ENCODE measurements at places on chromosomes 12 and 14.

GRCh38 chr12:26612203-26612602 lies 220.8 kb downstream of the ITPR2 start:
- DNase-seq = no peak

DNA sequence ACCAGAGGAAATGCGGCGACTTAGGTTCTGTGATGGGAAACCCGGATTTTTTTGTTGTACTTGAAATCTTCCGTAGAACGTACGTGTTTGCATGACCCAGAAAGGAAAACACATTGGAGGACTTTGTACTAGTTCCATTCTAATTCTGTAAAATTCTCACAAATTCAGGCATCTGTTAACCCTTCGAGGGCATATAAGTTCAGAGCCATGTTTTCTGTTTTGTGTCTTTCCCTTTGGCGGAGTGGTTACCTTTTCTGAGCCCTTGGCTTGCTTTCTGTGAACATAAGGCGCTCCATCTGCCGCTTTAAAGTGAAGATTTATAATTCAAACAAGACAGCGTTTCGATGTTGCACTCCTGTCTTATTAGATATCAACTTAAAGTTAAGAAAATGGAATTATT lies 34.2 kb downstream of the BICD1 start:
- no peak for DNase-seq

DNA sequence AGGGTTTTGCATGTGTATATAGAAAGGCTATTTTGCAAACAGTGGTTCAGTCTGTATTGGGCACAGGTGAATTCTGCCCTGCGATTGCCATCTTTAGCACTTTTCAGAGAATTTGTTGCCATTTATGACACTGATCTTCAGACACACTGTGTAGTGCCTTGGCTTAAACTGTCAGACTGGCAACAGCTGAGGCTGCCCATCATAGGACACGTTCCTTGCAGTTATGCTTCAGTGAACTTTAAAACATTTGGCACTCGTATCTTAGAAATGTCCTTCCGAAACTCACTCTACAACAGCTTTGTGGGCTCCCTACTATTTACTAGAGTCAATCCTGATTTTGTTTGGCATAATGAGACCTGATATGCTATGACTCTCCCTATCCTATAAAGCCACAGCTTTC lies 29.1 kb downstream of the AP5M1 start:
- no peak for DNase-seq

DNA sequence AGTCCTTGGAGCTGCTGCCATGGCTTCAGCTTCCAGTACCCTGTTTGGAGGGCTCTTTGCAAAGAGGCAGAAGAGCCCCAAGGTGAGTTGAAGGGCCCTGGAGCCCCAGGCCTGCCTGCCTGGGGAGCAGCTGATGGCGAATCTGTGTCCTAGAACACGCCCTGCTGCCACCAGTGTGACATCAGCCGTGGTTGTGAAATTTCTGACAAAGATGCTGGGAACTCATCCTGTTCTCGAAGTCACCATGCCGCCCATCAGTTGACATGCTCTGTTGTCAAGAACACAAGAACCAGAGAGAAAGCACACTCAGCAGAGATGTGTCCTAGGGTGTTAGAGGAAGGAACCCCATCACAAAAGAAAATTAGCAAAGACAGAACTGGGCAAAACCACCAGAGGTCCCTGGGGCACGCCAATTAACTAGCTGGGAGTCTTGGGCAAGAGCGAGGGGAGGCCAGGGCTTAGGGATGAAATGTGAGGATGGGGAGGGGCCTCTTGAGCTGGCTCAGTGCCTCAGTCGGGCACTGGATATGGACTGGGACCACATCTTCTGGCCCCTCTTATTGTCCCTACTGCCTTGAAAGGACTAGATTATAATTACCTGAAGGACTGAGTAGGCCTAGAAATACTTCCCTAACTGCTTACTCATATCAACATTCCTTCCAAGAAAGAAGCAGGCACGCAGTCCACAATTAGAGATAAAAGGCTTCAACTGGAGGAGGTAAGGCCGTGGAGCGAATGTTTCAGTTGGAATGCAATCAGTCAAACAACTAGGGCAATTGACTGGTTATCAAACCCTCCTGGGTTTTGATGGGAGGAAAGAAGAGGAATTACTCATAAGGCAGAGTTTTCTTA lies 163.1 kb downstream of the CACNA1C start:
- peak; percentile 25 for DNase-seq

- no peak for DNase-seq
Observed at GRCh38 chr14:65866886-65867285, 454.4 kb downstream of the FUT8 start.

- no peak for DNase-seq
Observed at GRCh38 chr12:2138871-2139308, 86.1 kb downstream of the CACNA1C start.

GRCh38 chr14:71322655-71323250 lies 415.5 kb downstream of the PCNX1 start:
- DNase-seq = no peak

GRCh38 chr12:92464911-92465310 lies 237.9 kb upstream of the PLEKHG7 start:
- no peak for DNase-seq

GRCh38 chr12:129776977-129777667 lies 126.7 kb downstream of the TMEM132D start:
- DNase-seq = no peak

GRCh38 chr14:50061664-50062437 lies 54.5 kb downstream of the VCPKMT start:
- DNase-seq = no peak

DNA sequence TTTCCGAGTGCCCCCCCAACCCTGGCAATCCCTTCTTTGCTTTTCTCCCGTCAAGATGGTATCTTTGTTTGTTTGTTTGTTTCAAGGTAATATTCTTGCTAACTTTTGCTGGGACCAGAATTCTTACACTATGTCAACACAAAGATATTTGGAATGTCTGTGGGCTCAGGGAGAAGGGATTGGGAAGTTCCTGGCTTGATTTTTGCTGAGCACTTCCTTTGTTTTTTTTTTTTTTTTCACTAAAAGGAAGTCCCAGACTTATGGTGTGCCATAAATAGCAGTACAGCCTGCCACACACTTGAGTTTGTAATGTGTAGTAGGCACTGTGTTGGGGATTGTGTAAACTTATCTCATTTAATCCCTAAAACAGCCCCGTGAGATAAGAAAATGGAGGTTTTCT lies 11.2 kb upstream of the RNU6-7 start:
- DNase-seq = no peak

DNA sequence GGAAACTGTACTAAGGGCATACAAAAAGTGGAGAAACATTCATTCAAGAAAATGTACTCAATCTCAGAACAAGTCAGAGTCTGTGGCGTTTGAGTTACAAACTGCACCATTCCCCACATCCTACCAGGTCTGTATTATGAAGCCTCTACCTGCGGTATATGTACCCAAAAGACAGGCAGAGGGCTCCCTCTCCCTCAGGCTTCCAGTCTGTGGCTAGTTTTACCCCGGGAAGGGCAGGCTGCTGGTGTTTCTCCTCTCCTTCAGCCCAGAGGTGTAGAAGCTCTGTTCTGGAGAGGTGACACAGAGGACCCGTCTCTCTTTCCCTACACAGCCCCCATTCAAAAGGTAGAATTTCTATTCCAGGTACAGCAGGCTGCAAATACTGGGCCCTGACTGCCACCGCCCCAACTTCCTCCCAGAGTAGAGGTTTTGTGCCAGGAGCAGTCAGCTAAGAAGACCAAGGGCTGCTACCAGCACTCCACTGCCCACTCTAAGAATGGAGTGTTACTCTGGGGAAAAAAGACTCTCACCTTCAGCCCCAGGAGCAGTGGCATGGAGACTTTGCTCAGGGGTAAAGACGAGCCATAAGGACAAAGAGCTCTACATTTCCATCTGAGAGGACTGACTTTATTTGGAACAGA lies 39.4 kb downstream of the PARP11 start:
- DNase-seq = no peak

DNA sequence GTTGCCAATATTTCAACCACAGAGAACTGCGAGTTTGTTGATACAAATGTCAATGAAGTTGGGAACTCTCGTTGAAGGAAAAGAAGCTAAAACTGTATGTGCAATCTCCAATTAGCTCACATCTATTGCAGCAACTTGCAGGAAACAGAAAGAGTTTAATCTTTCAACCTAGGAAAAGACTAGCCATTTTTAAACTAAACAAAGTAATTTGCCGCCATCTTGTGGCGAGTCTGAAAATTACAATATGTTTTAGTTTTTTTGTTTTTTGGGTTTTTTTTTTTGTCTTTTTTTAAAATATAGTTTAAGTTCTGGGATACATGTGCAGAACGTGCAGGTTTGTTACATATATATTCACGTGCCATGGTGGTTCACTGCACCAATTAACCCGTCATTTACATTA lies 131.2 kb upstream of the FOXG1 start:
- peak; percentile 17 for DNase-seq

GRCh38 chr12:42673535-42673934 lies 84.0 kb upstream of the PRICKLE1 start:
- no peak for DNase-seq

DNA sequence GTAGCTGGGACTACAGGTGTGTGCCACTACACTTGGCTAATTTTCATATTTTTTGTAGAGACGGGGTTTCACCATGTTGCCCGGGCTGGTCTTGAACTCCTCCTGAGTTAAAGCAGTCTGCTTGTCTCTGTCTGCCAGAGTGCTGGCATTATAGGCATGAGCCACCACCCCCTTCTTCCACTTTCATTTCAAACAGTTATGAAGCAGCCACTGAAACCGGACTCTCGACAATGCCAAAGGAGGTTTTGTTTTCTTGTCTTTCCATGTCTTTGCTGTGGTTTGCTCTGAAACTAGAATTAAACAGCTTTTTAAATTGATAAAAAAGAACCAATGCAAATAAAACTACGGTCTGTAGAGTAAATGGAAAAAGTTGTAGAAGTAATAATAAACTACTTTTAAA lies 30.4 kb downstream of the RAP1B start:
- no peak for DNase-seq

- no peak for DNase-seq
Observed at GRCh38 chr12:12086973-12087692, 16.4 kb downstream of the BCL2L14 start.

DNA sequence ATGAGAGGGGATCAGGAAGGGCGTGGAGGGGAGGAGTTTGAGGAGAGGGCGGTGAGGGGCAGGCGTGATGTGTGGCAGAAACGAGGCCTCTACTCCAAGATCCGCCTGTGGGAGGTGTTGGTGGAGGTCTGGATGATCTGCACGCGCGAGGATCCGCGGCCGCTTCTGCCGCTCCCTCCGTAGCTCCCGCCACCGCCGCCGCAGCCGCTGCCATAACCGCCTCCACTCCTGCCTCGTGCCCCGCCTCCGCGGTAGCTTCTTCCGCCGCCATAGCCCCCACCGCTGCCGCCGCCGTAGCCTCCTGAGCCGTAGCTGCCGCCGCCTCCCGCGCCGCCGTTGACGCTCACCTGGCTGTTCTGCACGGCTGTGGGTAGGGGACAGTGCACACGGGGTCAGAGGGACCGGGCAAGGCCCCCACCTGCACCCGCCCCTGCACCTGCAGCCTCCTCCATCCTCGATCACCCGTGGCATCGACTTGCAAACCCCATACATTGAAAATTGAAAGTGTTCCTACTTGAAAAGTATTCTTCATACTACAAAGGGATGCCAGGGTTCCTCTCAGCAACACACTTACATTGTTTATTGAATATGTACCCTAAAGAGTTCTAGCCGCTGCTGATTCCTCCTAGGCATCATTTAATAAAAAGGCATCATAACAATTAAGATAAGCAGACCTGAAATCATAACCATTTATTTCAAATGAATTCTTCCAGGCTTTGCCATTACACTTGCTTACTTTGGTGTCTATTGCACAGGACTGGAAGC lies 11.1 kb upstream of the KRT1 start:
- DNase-seq = no peak

- DNase-seq = no peak
Observed at GRCh38 chr14:79937433-79937832, 273.9 kb downstream of the DIO2 start.

- DNase-seq = no peak
Observed at GRCh38 chr12:93751864-93752610, 74.9 kb downstream of the CRADD start.

GRCh38 chr12:110933326-110933974 lies 13.1 kb upstream of the MYL2 start:
- no peak for DNase-seq

- DNase-seq = peak; percentile 76
Observed at GRCh38 chr12:115149685-115150378, 465.9 kb upstream of the TBX3 start.

DNA sequence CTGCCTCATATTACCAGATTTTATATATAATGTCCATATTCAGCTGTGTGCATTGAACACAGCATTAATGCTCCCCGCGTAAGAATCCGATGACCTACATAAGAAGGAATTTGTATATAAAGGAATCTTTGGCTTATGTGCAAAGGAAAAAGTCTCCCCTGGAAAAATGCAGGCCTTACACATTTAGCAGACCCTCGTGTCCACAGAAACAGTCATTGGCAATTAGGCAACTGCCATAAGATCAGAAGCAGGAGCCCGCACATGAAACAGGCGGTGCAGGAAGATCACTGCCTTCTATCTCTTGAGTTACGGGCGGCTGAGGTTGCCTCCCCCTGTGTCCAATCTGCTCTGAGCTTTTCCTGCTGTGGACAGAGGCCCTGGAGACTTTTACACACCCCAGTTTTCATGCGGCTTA lies 63.2 kb upstream of the RFX4 start:
- peak; percentile 65 for DNase-seq

GRCh38 chr12:128388461-128389000 lies 121.6 kb downstream of the TMEM132C start:
- no peak for DNase-seq

- DNase-seq = no peak
Observed at GRCh38 chr12:64400041-64400440, 4.2 kb upstream of the XPOT start.

GRCh38 chr12:42643881-42644579 lies 54.5 kb upstream of the PRICKLE1 start:
- no peak for DNase-seq

DNA sequence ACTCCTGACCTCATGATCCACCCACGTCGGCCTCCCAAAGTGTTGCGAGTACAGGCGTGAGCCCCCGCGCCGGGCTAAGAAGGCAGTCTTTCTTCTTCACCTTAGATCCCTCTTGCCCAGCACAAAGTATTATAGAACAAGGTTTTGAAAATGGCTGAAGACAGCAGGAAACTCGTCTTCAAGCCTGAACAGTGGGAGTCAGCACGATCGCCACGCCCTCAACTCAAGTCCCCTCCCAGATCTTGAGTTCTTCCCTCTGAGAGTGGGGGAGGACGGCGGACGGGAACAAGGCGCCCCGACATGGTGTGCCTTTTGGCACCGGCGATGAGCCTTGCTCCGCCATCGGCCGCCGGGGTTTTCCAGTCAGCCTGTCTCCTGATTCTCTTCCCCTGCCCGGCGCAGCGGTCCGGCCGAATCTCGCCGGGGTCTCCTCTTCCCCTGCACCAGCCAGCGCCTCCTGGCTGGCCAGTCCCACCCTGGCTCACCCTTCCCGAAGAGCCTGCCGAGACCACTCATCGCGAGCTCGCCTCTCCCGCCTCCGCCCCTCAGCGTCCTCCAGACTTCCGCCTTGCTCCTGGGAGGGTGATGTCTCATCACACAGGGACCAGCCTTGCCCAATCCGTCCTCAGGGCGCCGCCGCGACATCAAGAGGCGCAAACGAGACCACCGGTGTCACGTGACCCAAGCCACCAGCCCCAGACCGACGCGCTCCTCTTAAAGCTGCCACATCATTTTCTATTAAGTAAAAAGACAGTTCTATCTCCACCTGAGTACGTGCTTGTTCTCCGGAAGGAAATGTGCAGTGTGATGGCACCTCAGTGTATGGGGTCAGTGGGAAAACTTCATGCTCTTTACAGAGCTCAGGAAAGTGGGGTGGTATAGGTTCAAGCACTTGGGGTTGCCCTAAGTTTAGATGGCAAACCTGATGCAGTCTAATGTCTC lies at the start of gene CHMP4A:
CHMP4A (minus strand) TSS at position 565 of the 942 bp plus-strand sequence; CDS start at position 516, 49 bp downstream.
- DNase-seq = peak; percentile 95

GRCh38 chr14:56760164-56760914 lies 49.9 kb downstream of the OTX2 start:
- no peak for DNase-seq

Data from fibroblast of skin of left biceps (primary cell).